Effector memory CD8-positive, alpha-beta T cell (primary cell): ENCODE measurements at places on chromosomes 2 and 18.

- no peak overlapping the region for H3K4me3 ChIP-seq
- peak overlapping the region; percentile 51 for H3K27ac ChIP-seq
- H3K4me1 ChIP-seq, result peaks cover 9% of the 10 kb centered on the region
- DNase-seq, result no peak
These were observed 145.6 kb downstream of the NDUFA10 start for GRCh38 chr2:239879423-239880084.

DNA sequence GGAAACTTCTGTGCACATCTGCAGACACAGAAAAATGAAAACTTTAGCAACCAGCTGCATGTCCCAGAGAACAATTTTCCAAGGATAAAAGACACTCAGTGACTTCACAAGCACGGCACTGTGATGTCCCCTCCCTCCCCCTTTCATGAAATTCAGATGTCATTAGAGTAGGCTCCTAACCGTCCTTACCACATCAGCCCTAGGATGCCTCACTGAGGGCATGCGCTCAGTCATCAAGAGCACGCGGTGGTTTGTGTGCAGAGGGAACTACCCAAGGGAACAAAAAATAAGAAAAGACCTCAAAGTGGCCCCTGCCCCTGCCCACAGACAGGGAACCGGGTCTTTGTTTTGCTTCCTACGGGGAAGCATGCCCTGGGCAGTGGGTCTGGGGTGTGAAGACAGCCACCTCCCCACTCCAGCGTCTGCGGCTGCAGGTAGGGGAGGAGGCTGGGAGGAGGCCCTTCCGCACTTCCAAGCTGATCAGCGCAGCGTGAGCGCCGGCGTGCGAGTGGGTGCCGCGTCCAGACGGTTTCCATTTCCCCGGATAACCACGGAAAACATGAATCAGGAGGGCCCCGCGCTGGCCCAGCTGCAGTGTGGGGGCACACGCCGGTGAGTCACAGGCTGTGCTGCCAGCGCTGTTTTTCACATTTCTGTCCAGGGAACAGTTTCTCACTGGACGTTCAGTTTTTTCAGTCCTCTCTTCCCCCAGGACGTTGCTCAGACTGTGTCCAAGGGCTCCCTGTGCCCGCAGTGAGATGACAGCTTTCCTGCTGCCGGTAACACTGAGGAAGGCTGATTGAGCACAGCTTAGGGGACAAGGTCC, 70.6 kb downstream of the COPS8 start:
- H3K27me3 ChIP-seq, result peaks cover 34% of the 10 kb centered on the region
- H3K27ac ChIP-seq, result no peak overlapping the region
- no peak for DNase-seq
- H3K4me1 ChIP-seq, result no peaks in the 10 kb centered on the region
- H3K4me3 ChIP-seq, result no peak overlapping the region

GRCh38 chr2:239735829-239736357, 289.2 kb downstream of the NDUFA10 start:
- peaks cover 15% of the 10 kb centered on the region for H3K27me3 ChIP-seq
- DNase-seq, result no peak
- H3K4me3 ChIP-seq, result no peak overlapping the region
- H3K27ac ChIP-seq, result no peak overlapping the region
- no peaks in the 10 kb centered on the region for H3K4me1 ChIP-seq

DNA sequence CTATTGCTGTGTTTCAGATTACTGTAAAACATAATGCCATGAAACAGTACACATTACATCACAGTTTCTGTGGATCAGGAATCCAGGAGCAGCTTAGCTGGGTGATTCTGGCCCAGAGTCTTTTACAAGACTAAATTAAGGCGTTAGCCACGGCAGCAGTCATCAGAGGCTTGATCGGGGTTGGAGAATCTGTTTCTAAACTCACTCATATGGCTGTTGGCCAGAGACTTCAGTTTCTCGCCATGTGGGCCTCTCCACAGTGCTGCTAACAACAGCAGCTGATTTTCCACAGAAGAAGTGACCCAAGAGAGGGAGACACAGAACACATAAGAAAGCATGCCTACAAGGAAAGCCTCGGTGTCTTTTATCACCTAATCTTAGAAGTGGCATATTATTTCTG, 89.2 kb upstream of the MYO3B start:
- no peaks in the 10 kb centered on the region for H3K4me1 ChIP-seq
- no peak overlapping the region for H3K27ac ChIP-seq
- no peaks in the 10 kb centered on the region for H3K27me3 ChIP-seq
- DNase-seq, result no peak

DNA sequence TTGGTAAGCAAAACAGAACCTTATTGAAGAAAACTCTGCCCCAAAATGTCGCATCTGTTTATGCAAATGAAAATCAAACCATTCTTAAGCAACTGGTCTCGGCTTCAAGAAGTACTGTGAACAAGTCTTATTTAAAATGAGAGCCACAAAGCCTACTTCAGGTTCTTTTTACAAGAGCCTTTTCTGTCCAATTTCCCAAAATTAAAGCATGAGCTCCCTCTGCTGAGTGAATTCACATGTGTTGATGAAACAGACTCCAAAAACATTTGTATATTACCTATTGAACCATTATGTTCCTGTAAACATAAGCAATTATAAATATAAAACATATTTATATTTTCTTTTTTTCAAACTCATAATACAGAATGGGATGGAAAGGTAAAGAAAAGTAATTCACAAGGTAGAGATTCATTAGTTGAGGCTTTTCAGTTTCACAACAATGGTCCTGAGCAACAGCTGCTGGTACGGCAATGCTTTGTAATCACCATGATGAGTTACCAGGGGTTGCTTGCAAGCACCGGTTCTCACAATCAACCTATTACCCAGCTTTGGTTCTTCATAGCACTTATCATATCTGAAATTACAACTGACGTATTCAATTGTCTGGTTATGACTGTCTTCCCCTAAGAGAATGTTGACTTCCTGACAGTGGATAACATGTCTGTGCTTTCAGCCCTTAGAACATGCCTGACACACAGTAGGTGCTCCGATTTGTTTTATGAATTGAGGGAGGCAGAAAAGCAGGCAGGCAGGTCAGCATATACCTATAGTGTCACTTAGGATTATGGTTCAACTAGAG, 108.4 kb upstream of the BZW1 start:
- H3K36me3 ChIP-seq, result no peaks in the 10 kb centered on the region
- H3K27me3 ChIP-seq, result no peaks in the 10 kb centered on the region
- H3K4me1 ChIP-seq, result peaks cover 3% of the 10 kb centered on the region
- H3K27ac ChIP-seq, result peak overlapping the region; percentile 12
- no peak overlapping the region for H3K4me3 ChIP-seq
